ENCODE measurements at places on chromosomes 7 and 10. TPM values are rescaled to one million over a fixed set of nuclear protein-coding genes. Genes with fewer than 3 reads are reported as not detected.

- DNase-seq = no peak
These were observed 26.9 kb downstream of the CCDC6 start for GRCh38 chr10:59879363-59879913.

C10orf53 gene
- polyA plus RNA-seq = 0.08 TPM

DNA sequence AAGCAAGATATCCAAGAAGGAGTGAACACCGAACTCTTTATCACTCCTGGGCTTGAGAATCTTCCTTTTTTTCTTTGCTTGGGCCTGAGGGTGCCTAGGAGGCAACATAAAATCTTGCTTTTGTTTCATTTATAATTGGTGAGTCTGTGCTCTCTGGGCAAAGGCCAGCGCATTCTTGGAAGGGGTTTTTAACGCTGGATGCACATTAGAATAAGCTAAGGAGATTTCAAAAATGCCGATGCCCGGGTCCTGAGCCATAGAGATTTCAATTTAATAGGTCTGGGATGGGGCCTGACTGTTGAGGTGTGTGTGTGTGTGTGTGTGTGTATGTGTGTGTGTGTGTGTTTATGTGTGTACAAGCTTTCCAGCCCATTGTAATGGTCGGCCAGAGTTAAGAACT lies 62.0 kb upstream of the SORCS3 start:
- DNase-seq = no peak

- no peak for DNase-seq
These were observed 17.5 kb downstream of the CDK13 start for GRCh38 chr7:39967406-39968161.

DNA sequence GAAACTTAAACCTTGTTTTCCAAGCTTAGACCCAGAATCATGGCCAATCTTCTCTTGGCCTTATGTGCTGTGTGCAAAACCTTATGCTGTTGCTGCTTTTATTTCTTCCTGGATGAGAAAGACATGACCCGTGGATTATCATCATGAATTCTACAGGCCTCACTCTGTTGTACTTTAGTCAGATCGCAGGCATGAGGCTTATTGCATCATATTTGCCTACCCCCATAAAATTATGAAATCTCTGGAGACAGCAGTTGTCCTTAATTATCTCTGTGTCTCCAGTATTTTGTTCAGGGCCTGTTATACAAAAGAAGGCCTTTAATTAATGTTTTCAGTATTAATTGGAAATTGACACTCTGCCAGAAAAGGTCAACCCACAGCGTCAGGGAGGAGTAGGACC lies 71.6 kb downstream of the PLCE1 start:
- DNase-seq = no peak

DNA sequence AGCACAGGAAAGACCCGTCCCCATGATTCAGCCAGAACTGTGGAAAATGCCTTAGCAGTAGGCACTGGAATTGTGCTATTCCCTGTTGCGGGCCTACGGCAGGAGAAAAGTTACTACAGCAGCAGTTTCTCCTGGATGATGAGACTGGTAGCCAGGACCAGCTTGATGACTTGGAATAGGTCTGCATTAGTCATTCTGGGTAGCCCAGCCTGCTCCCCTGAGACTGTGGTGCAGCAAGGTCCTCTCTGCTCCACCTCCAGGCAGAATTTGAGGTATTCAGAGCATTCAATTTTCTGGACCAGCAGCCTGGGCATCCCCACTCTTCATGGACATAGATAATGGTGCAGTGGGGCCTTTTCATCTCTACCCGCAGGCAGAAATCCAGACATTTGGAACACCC lies 490.0 kb downstream of the SH2D4B start:
- no peak for DNase-seq

DNA sequence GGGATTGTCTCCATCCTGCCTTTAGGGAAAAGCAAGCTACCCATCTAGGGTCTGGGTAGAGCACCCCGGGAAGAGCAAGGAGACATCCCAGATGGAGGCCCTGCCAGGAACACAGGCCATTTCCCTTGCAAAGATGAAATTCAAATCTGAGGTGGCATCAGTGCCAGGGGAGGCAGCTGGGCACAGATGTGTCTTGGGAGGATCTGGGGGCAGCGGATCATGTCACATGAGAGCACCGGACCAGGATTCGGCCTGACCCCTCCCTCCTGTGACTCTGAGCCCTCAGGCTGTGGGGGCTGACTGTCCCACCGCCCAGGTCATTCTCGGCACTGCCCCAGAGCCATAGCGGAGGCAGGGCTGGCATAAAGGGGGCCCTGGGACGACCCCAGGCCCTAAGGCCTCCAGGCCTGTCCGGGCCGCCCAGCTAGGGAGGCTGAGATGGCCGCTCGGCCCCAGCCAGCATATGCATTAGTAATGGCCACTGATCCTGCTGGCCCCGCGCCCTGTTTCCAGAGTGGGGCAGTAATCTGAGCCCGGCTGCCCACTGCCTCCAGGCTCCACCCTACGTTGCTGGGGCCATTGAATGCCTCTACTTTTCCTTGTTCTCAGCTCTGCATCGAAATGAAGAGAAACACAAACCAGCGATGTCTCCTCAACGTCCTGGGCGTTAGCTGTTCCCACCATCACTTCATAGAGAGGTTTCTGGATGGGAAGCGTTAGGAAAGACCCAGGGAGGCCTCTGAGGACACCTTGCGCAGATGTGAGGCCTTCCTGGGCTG lies 148.5 kb downstream of the UBE2H start:
- no peak for DNase-seq

- no peak for DNase-seq
These were observed 863.6 kb downstream of the NRG3 start for GRCh38 chr10:82738592-82738991.

Measured in left renal cortex interstitium (tissue), 4 donors.